Eye (tissue), 1 donor: ENCODE measurements at places on chromosomes 6 and 20.

DNA sequence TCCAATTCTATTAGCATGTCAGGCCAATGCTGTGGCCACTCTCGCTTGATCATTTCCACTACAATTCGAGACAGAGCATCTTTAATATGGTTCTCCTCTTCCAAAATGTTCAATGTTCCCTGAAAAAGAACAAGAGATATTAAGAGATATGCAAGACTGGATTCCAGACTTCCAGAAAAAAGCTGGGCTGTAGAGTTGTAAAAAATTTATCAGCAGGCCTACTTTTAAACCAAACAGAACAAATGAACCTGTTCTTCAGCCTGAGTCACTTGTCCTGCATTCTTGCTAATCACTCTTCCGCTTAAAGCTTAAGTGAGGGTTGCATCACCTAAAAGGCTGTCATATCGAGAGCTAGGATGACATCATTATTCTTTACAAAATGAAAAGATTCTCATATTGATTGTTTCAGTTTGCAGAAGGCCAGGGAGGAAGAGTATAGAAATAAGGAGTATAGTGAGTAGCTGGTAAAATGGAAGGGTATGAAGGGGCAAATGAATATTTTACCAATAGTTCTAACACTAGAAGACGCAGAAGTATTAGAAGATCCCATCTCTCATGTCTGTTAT, 4.9 kb downstream of the XPO5 start:
- DNase-seq, result no peak

DNA sequence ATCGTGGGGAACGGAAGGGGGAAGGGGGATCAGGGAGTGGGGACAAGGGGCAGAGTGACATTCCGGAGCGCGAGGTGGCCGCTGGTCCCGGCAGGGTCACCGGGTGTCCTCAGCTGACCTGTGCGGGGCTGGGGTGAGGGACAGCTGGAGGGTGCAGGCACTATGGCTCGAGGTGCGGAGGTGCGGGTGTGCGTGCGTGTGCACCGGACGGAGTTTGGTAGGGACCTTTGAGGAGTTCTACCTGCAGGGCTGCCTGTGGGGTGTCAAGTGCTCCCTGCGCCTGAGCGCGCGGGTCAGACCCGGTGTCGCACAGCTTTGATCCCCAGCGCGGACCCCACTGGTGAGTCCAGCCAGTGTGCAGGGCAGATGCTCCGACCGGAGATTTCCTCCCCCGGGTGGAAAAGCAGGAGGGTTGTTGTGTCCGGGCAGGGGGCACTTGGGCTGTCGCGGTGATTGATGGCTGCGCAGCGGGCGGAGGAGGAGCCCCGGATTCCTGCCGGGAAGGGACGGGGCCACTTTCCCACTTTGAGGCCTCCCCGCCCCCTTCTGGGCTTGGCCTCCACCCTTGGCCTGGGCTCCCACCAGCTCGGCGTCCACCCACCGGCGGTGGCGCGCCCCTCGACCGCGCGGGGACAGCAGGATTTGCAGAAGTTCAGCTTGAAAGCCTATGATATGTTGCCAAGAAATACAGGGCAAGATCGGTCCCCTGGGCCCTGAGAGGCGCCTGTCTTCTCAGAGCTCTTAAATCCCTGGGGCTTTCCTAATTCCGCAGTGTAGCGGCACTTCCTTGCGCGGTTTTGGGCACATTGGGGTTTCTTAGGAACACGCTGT, 658 bp downstream of the RIN2 start:
- DNase-seq, result peak; percentile 88

GRCh38 chr6:28282926-28283325, 1.6 kb downstream of the PGBD1 start:
- no peak for DNase-seq

GRCh38 chr6:4727217-4727616, 49.0 kb upstream of the CDYL start:
- DNase-seq, result no peak

GRCh38 chr6:106547601-106548453, 81.5 kb downstream of the RTN4IP1 start:
- peak; percentile 55 for DNase-seq

- DNase-seq, result no peak
These were observed 19.2 kb downstream of the BPIFA1 start for GRCh38 chr20:33255005-33255404.

- no peak for DNase-seq
These were observed 229.2 kb downstream of the COL12A1 start for GRCh38 chr6:74976701-74977100.

DNA sequence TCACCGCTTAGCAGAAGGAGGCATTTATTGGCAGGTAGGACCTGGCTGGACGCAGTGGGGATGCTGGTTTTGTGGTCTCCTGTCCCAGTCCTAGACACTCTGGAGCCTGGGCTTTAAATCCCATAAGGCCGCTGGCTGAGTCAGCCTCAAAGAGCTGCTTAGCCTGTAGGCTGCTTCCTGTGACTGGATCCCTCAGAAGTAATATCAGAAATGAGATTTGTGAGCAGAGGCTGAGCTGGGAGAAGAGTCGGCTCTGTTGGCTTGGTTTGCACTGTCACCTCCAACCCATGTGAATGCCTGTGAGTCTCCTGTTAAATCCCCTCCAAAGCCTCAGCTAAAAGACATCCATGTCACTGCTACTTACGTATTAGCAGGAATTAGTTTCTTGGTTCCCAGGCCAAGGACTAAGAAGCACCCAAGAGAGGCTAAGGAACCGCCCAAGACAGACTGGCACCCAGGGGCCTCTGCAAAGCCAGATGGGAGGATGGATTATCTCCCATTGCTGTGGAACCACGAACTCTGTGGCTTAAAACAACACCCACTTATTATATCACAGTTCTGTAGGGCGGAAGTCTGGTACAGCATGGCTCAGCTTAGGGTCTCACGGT, 289.4 kb downstream of the CDC5L start:
- DNase-seq, result no peak

- DNase-seq, result no peak
These were observed 133.2 kb upstream of the JAG1 start for GRCh38 chr20:10807013-10807412.
